Lung (tissue), 17 donors: ENCODE measurements at places on chromosomes 16 and 17. TPM values are rescaled to one million over a fixed set of nuclear protein-coding genes. Genes with fewer than 3 reads are reported as not detected.

The CBX8 gene
- polyA plus RNA-seq = 5.5 TPM

The SOX8 gene
- polyA plus RNA-seq = 0.39 TPM

The PIK3R6 gene
- polyA plus RNA-seq = 1.7 TPM

- no peak for DNase-seq
Measured at GRCh38 chr17:11391134-11391533, 150.1 kb downstream of the SHISA6 start.

GRCh38 chr17:51107778-51108177 is 12.9 kb downstream of the SPAG9 start:
- DNase-seq = no peak

DNA sequence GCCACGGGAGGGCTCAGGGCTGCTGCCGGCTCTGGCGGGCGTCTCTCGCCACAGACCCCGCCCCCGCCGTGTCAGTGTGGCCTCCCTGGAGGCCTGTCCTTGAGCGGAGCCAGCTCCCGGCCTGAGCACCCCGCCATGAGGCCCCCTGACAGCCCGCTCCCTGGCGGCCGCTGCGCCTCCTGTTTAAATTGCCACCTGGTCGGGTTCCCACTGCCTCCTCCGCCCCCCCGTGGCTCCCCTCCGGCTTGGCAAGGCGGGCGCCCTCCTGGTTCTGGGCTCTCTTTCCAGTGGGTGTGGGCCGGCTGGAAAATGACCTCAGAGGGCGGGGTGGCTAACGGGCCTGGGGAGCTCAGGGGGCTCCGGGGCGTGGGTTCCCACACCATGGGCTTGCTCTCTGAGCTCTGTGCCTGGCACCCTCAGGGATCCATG is 42.1 kb upstream of the SSTR5 start:
- peak; percentile 46 for DNase-seq

- no peak for DNase-seq
Measured at GRCh38 chr17:78990349-78991016, 10.8 kb upstream of the LGALS3BP start.

DNA sequence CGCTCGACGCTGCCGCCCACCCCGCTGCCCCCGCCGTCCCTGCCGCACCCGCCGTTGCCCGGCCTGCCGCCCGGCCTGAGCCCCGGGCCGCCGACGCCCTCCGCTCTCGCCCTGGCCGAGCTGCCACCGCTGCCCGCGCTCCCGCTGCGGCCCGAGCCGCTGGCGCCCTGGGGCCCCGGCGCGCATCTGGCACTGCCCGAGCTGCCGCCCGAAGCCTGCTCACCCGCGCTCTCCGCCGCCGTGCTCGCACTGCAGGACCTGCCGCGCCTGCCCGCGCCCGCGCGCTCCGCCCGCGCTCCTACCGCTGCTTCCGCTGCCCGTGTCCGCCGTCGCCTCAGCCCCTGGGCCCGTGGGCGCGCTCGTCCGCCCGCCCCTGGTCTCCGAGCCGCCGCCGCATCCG is 8.4 kb upstream of the CLDN9 start:
- DNase-seq = no peak

GRCh38 chr16:71552698-71553503 is 24.0 kb downstream of the TAT start:
- DNase-seq = no peak

DNA sequence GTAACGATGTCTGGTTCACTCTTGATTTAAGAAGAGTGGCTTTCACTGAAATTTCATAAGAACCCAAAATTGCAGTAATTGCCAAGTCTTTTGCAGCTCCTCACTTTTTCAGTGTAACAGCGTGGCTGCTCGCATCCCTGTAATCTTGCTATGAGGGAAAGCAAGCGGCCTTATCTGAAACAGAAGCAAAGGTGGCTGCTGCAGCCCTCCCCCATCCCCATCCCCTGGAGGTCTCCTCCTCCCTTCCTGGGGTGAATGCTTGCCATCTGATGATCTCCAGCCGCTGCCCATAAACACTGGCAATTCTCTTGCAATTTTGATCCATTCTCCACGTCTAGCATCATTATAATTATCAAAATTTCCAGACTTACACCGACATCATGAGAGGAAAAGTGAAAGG is 182.5 kb upstream of the ASIC2 start:
- no peak for DNase-seq
